Activated gamma-delta T cell treated with Interleukin-2 at 50 U/mL for 16 hours (primary cell): ENCODE measurements at places on chromosomes 5 and 9.

DNA sequence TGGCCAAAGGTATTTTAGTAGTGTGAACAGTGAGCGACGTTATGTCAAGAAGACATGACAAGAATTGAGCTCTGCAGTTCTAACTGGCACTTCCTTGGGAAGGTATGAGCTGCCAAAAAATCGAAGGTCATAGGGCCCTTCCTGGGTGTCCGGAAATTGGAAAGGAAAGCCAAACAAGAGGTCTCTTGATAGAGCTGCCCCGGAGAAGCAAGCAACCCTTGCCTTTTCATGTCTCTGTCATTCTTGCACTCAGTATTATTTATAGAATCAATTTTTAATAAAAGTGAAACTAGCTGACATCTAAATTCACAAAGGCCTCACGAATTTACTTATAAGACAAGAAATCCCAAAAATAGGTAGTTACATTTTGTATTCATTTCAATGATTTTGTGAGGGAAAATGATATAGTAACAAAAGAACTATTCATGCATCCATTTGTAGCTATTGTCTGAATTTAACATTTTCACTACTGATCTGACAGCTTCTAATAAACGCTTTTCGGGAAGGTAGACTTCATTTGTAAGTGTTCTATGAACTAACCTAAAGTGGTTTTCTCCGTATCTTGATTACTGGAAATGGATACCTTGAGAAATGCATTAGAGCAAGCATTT, 113.8 kb upstream of the VCAN start:
- DNase-seq, result no peak

- no peak for DNase-seq
Measured at GRCh38 chr9:121038804-121039203, 11.3 kb downstream of the C5 start.

DNA sequence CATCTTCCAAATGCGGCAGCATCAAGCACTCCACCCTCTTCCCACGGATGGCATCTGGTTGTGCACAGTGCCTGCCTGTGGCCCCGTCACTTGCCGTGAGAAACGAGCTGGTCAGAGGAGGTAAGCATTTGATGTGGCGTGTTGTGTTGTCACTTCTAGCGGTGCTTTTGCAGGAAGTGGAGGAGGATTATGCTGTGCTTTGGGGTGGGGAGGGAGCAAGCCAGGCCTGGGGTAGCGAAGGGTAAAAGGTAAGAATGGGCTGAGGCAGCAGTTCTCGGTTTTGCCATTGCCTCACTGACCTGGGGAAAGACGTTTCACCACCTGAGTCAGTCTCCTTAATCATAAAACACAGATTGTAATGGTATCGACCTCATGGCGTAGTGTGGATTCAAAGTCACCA, 2.3 kb upstream of the POMT1 start:
- peak; percentile 76 for DNase-seq

DNA sequence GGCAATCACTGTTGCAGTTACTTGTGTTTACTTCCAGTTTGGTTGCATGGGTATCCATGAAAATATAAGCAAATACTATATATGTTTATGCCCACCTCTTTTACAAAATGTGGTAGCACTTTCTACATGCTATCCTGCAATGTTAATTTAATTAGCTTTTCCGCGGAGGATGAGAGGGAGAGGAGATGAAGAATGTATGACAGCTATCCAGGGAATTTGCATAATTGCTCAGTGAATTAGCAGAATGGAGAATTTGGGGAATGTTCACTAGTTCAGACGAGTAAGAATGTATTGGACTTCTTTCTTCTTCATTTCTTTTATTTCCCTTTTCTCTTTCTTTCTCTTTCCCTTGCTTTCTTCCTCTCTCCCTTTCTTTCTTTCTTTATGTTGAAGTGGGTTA, 140.7 kb upstream of the SLC28A3 start:
- DNase-seq, result no peak

- DNase-seq, result no peak
Measured at GRCh38 chr5:92402045-92402444, 1018.9 kb upstream of the ARRDC3 start.

GRCh38 chr5:6722015-6722414, 8.8 kb downstream of the TENT4A start:
- DNase-seq, result no peak

GRCh38 chr9:121359351-121360294, 10.4 kb downstream of the STOM start:
- no peak for DNase-seq

GRCh38 chr9:85586684-85587083, 155.1 kb downstream of the AGTPBP1 start:
- DNase-seq, result no peak

DNA sequence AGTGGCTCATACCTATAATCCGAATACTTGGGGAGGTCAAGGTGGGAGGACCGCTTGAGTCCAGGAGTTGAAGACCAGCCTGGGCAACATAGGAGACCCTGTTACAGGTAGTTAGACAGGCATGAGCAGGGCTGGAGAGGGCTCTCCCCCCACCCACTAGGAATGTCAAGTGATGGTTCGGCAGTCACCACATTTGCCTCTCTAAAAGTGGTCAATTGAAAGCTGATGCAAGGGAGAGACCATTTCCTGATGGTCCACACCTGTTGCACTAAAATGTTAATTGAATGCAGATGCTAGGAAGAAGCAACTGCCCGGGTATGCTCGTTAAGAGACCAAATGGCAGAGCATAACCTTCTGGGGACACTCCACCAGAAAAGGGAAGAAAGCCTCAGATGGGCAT, 82.7 kb downstream of the SFXN1 start:
- no peak for DNase-seq

- DNase-seq, result no peak
Measured at GRCh38 chr9:98944057-98944733, 488 bp downstream of the COL15A1 start.

- DNase-seq, result no peak
Measured at GRCh38 chr9:6667080-6667479, 21.6 kb upstream of the GLDC start.

- DNase-seq, result no peak
Measured at GRCh38 chr5:74660140-74660539, 19.6 kb upstream of the ENC1 start.

DNA sequence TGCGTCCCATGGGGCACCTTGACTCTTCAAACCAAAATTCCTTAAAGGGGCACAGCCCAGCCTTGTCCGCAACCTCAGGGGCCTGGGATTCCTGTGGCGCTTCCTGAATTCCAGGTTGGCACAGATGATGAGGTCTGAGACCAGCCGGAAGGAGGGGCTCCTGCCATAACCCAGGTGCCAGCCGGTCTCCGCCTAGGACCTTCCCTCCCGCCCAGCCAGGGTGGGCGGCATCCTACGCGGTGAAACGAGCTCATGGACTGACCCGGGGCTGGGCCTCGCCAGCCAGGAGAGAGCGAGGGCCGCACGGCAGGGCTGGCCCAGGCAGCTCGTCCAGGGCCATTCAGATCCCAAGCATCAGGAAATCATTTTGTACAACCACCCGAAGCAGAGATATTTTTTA, 23.0 kb downstream of the AMBP start:
- no peak for DNase-seq

DNA sequence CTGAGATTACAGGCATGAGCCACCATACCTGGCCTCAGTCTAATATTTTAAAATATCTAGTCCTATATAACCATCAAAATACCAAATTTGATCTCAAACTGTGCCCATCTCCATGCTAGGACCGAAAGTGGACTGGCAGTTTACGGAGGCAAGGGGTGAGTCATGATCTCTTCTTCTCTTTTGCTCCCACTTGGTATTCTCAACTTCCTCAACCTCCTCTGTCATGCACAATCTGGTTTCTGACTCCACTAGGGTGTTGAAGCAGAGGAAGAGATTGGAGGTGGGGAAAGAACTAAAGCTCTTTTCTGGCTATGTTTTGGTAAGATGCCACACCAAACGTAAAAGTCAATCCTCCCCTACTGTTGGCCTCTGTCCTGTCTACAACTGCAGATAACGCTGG, 55.9 kb upstream of the CEMIP2 start:
- DNase-seq, result no peak

DNA sequence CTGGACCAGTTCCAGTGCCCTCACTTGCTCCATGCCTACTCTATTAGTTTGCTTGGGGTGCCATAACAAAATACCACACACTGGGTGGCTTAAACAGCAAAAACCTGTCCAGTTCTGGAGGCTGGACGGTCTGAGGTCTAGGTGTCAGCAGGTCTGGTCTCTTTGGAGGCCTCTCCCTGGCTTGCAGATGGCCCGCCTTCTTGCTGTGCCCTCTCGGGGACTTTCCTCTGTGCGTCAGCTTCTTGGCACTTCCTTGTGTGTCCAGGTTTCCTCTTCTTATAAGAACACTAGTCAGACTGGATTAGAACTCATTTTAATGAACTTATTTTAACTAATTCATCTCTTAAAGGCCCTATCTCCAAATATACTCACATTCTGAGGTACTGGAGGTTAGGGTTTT, 97.2 kb downstream of the CARTPT start:
- DNase-seq, result no peak

- no peak for DNase-seq
Measured at GRCh38 chr5:1107167-1108022, 4.5 kb downstream of the SLC12A7 start.

GRCh38 chr9:129835860-129836223, 584 bp downstream of the USP20 start:
- no peak for DNase-seq
